WTC11 (cell line): ENCODE measurements at places on chromosomes 13 and 19. TPM values are rescaled to one million over a fixed set of nuclear protein-coding genes. Genes with fewer than 3 reads are reported as not detected.
A peak's percentile ranks its signal among the peaks of the same experiment; 100 is the strongest.

- H3K27ac ChIP-seq: no peak overlapping the region
- no peak for DNase-seq
- peak overlapping the region; percentile 86 for H3K4me3 ChIP-seq
- no peaks in the 10 kb centered on the region; the same call in 1 of the 2 replicates for H3K27me3 ChIP-seq
Observed at GRCh38 chr19:16830679-16831078, 1.5 kb downstream of the SIN3B start.

GRCh38 chr13:95503662-95504061 lies 48.9 kb upstream of the CLDN10 start:
- peaks cover 20% of the 10 kb centered on the region for H3K4me1 ChIP-seq
- peaks cover 13% of the 10 kb centered on the region for H3K36me3 ChIP-seq
- H3K27ac ChIP-seq: no peak overlapping the region
- H3K4me3 ChIP-seq: no peak overlapping the region

IER2 gene
- total RNA-seq: 138 to 154 TPM (median 150 TPM) in 3 replicates

SLC10A2 gene
- total RNA-seq: not detected in 3 replicates

- no peaks in the 10 kb centered on the region for H3K36me3 ChIP-seq
- no peak overlapping the region for H3K4me3 ChIP-seq
- H3K4me1 ChIP-seq: peaks cover 55% of the 10 kb centered on the region
- DNase-seq: no peak
- no peak overlapping the region for H3K27ac ChIP-seq
Observed at GRCh38 chr13:99806671-99807070, 164.9 kb downstream of the ZIC5 start.

GRCh38 chr13:24802074-24802473 lies 38.1 kb downstream of the RNF17 start:
- H3K4me3 ChIP-seq: no peak overlapping the region
- no peaks in the 10 kb centered on the region for H3K4me1 ChIP-seq
- H3K27ac ChIP-seq: no peak overlapping the region
- no peaks in the 10 kb centered on the region for H3K36me3 ChIP-seq
- DNase-seq: no peak

- peaks cover 48% of the 10 kb centered on the region for H3K4me1 ChIP-seq
- H3K4me3 ChIP-seq: no peak overlapping the region
- H3K36me3 ChIP-seq: peaks cover 3% of the 10 kb centered on the region; the same call in 1 of the 2 replicates
- H3K27me3 ChIP-seq: no peaks in the 10 kb centered on the region
- DNase-seq: peak; percentile 32
Observed at GRCh38 chr13:109275852-109276251, 510.5 kb downstream of the IRS2 start.

GRCh38 chr13:40058757-40059236 lies 403.3 kb downstream of the COG6 start:
- H3K4me3 ChIP-seq: no peak overlapping the region
- H3K36me3 ChIP-seq: no peaks in the 10 kb centered on the region
- no peak for DNase-seq
- no peaks in the 10 kb centered on the region for H3K27me3 ChIP-seq

PTH2 gene
- total RNA-seq: 1.0 to 1.7 TPM (median 1.5 TPM) in 3 replicates

PDX1 gene
- total RNA-seq: not detected in 3 replicates

FPR2 gene
- total RNA-seq: 0.30 to 0.71 TPM (median 0.31 TPM) in 3 replicates

DNA sequence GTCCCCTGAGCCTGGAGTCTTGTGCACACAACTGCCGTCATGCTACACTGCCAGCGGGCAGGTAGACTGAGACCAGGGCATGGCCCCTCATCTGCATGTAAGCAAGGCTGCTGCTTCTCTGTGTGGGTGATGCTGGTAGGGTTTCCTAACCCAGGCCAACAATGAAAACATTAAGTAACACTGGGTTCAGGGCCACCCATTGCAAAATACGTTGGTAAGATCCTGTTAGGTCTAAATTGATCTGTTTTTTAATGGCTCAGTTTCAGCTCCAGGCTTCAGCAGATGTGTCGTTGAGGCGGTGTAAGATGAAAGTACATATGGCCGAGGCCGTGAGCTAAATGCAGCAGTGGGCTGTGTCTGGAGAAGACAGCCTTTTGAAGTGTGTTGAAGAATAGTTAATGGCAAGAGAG lies 383.4 kb downstream of the IRS2 start:
- no peak overlapping the region for H3K27ac ChIP-seq
- H3K4me1 ChIP-seq: peaks cover 17% of the 10 kb centered on the region
- no peaks in the 10 kb centered on the region for H3K27me3 ChIP-seq

DNA sequence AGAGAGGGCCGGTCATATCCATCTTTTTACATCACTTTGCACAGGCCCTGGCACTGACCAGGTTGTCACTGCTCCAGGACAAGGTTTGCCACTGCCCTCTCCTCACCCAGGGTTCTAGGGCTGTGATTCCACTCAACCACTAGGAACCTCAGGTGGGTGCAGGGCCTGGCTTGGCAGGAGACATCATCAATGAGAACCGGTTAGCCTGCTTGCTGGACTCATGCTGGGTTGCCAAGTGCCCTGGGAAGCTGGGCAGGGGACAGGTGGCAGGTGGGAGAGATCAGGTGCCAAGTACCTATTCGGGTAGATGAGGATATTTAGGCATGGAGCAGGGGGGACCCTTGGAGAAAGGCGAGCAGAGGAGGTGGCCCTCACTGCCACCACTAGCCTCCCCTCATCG lies 4.2 kb upstream of the CERS4 start:
- 0 out of 2 replicates have a peak overlapping the region, but pooled peaks have one; percentile 18 for H3K4me3 ChIP-seq
- DNase-seq: peak; percentile 24
- H3K27ac ChIP-seq: peak overlapping the region; percentile 96

- no peaks in the 10 kb centered on the region for H3K36me3 ChIP-seq
- H3K4me1 ChIP-seq: no peaks in the 10 kb centered on the region
- H3K27ac ChIP-seq: no peak overlapping the region
- H3K27me3 ChIP-seq: no peaks in the 10 kb centered on the region; the same call in 1 of the 2 replicates
Observed at GRCh38 chr19:48596679-48597465, 9.7 kb upstream of the SPACA4 start.

KEAP1 gene
- 65.1 to 74.9 TPM (median 68.7 TPM) in 3 replicates for total RNA-seq

GRCh38 chr19:5743630-5744029 lies 23.2 kb downstream of the CATSPERD start:
- no peak overlapping the region for H3K4me3 ChIP-seq
- no peaks in the 10 kb centered on the region for H3K36me3 ChIP-seq
- H3K27me3 ChIP-seq: peaks cover 16% of the 10 kb centered on the region
- no peak overlapping the region for H3K27ac ChIP-seq
- DNase-seq: no peak

DNA sequence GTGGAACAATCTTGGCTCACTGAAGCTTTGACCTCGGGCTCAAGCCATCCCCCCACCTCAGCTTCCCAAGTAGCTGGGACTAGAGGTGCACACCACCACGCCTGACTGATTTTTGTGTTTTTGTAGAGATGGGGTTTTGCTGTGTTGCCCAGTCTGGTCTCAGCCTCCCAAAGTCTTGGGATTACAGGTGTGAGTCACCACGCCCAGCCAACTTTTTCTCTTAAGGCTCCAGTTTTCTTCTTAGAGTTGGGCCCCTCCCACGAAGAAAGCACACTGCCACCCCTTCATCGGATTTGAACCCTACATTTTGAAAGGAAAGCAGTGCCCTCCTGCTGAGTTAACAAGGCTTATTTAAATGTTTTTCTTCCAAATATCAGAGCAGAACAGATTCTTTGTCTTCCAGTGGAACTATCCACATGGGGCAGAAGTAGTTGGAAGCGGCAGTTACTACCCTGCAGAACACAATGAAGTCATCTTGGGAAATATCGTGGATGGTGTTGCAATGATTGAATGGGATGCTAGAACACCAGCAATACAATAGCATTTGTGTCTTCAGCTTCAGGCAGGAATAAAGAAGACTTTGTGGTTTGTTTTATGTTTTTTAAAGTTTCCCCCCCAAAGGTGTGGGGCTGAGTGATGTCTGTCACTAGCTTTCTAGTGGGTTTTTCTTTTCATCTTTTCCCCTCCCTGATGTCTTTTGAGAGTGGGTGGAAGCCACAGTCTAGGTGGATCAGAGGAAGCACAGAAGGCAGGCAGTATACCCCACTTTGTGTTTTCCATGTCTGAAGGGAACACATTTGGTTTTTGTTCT lies 8.9 kb downstream of the ACTN4 start:
- no peak overlapping the region; the same call in 1 of the 2 replicates for H3K4me3 ChIP-seq
- DNase-seq: no peak
- H3K36me3 ChIP-seq: peaks cover 17% of the 10 kb centered on the region
- peak overlapping the region; percentile 26 for H3K27ac ChIP-seq
- peaks cover 98% of the 10 kb centered on the region for H3K4me1 ChIP-seq
- no peaks in the 10 kb centered on the region for H3K27me3 ChIP-seq

DNA sequence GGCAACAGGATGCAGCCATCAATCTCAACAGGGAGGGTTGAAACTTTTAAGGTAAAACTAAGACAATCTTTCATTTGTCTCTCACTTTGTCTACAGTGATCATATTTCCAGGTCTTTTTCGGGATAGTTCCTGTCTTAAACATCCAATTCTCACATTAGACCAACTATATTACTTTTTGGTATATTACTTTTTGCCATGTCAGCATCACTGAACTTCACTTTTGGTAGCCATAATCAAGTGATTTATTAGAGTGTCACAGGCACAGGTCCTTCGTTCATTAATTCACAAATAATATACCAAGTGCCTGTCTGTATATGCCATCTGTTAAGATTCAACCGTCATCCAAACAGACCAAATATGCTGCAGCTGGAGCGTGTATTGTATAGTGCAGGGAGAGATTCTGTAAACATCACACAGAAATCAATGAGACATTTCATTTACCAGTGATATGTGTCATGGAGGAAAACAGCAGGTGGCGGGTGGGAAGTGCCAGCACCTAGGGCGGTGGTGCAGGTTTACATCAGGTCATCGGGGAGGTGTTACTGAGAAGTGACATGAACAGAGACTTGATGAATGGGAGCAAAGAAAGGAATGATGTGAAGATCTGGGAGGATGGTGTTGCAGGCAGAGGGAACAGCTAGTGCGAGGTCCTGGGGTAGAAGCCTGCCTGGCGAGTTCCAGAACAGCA lies 24.9 kb downstream of the ARHGEF7 start:
- no peak overlapping the region for H3K27ac ChIP-seq
- DNase-seq: no peak
- no peaks in the 10 kb centered on the region for H3K36me3 ChIP-seq
- H3K27me3 ChIP-seq: peaks cover 4% of the 10 kb centered on the region
- no peak overlapping the region for H3K4me3 ChIP-seq

DNA sequence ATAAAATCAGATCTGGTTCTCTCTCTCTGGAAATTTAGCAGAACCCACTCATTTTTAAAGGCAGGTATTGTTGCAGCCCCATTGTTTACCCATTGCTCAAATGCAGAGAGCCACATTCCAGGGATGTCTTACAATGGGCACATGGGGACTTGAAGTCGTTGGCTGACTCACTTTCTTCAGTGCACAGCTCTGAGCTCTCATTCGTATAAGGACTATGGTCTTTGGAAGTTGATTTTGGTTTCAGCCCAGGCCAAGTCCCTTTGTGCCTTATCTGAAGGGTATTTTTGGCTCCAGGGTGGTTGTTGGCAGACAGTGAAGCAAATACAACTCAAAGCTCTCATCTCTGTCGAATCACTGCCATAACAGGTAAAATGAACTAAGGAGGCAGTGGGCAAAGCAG lies 47.3 kb upstream of the CLDN10 start:
- DNase-seq: no peak
- H3K27ac ChIP-seq: peak overlapping the region; percentile 48; the same call in 1 of the 2 replicates
- peaks cover 12% of the 10 kb centered on the region for H3K36me3 ChIP-seq
- no peak overlapping the region for H3K4me3 ChIP-seq

DNA sequence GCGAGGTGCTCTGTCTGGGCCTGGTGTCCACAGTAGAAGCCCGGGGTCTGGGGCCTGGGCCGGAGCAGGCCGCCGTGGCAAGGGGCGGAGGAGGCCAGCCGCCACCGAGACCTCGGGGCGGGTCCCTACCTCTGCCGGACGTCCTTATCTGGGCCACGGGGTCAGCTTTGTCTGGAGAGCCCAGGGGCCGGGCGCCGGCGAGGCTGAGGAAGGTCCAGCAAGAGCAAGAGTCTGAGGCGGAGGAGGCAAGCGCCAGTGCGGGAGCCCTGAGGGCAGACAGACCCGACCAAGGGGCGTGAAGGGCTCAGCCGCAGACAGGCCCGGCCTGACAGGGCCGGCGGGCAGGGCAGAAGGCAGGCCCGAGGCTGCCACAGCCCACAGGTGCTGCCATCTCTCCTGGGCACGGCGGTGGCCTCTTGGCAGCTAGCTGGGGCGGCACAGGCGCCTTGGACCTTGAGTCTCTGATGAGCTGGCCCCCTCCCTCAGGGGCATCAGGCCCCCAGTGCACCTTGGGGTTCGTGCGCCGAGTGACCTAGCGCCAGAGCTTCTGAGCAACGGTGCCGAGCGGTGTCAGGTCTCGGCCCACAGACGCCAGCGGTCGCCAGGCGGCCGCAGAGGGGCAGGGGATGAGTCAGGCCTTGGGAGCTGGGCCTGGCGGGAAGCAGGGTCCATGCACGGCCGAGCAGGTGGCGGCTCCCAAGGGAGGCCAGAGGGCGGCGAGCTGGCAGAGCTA lies 19.1 kb upstream of the AKAP8 start:
- H3K4me3 ChIP-seq: no peak overlapping the region
- DNase-seq: no peak
- no peaks in the 10 kb centered on the region for H3K4me1 ChIP-seq
- H3K27me3 ChIP-seq: no peaks in the 10 kb centered on the region
- peaks cover 63% of the 10 kb centered on the region for H3K36me3 ChIP-seq

DNA sequence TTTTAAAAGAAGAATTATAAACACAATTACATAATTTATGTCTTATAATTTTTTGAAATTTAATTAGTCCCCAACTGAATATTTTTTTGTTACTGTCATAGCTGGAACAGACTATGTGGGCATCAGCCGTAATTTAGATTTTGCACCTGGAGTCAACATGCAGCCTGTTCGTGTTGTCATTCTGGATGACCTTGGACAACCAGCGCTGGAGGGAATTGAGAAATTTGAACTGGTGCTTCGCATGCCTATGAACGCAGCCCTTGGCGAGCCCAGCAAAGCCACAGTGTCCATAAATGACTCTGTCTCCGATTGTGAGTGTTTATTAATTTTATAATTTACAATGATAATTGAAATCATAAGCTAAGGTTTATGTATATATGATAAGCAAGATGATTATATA lies 142.3 kb downstream of the STOML3 start:
- no peak overlapping the region for H3K27ac ChIP-seq
- peaks cover 9% of the 10 kb centered on the region; the same call in 1 of the 2 replicates for H3K4me1 ChIP-seq
- no peaks in the 10 kb centered on the region for H3K27me3 ChIP-seq
- H3K4me3 ChIP-seq: no peak overlapping the region
- H3K36me3 ChIP-seq: peaks cover 16% of the 10 kb centered on the region

- H3K27ac ChIP-seq: peak overlapping the region; percentile 92
- H3K4me3 ChIP-seq: peak overlapping the region; percentile 94
- H3K27me3 ChIP-seq: peaks cover 31% of the 10 kb centered on the region
- H3K4me1 ChIP-seq: peaks cover 38% of the 10 kb centered on the region
- DNase-seq: peak; percentile 48
Observed at GRCh38 chr13:99984461-99985240, 3.1 kb downstream of the ZIC2 start.

DNA sequence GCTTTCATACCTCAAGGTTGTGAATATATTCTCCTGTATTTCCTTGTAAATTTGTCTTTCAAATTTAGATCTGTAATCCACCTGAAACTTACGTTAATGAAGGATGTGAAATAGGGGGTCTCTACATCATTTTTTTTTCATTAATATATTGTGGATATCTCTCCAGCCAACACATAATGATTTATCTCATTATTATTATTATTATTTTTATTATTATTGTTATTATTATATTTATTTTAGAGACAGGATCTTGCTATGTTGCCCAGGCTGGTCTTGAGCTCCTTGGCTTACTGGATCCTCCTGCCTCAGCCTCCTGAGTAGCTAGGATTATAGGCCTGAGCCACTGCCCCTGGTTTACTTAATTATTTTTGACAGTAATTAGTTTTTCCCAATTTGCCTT lies 4.3 kb upstream of the LIPE start:
- H3K4me3 ChIP-seq: no peak overlapping the region
- H3K36me3 ChIP-seq: no peaks in the 10 kb centered on the region
- DNase-seq: no peak
- peaks cover 4% of the 10 kb centered on the region; the same call in 1 of the 2 replicates for H3K4me1 ChIP-seq
- peaks cover 65% of the 10 kb centered on the region for H3K27me3 ChIP-seq
- no peak overlapping the region for H3K27ac ChIP-seq
